AG10803 (cell line): ENCODE measurements at places on chromosomes 7 and 10.
A peak's percentile ranks its signal among the peaks of the same experiment; 100 is the strongest.

GRCh38 chr7:38630720-38631673 lies at the start of gene AMPH:
Gene AMPH, minus strand, starts transcription at chr7:38631373. Its CDS starts 22 bp downstream, at chr7:38631351.
- DNase-seq: peak; percentile 70

GRCh38 chr7:55415173-55415778 lies 50.1 kb downstream of the LANCL2 start:
- peak; percentile 69 for DNase-seq

DNA sequence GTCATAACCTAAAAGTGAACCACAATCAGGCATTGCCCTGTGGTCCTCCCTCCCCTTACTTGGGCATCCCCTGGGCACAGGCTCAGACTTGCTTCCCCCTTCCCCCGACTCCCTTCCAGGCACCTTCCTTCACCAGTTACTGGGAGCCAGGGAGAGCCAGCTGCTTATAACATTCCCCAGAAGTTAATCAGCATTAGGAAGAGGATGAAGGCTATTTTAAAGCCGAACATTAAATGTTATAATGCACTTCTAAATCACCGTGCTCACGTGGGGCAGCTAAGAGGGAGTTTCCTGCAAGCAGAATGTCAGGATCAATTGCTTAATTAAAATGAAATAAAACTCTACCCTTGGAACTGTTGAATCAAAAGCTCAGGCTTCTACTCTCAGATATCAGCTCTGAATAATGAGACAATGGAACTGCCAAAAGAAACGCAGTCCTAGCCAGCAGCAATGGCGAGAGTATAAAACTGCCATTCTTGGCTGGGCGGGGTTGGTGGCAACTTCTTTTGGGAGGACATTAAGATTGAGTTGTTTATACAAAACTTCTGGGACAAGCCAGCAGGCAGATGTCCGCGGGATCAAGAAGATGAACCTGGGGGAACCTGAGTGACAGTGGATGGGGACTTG lies 169.5 kb downstream of the FANK1 start:
- no peak for DNase-seq

DNA sequence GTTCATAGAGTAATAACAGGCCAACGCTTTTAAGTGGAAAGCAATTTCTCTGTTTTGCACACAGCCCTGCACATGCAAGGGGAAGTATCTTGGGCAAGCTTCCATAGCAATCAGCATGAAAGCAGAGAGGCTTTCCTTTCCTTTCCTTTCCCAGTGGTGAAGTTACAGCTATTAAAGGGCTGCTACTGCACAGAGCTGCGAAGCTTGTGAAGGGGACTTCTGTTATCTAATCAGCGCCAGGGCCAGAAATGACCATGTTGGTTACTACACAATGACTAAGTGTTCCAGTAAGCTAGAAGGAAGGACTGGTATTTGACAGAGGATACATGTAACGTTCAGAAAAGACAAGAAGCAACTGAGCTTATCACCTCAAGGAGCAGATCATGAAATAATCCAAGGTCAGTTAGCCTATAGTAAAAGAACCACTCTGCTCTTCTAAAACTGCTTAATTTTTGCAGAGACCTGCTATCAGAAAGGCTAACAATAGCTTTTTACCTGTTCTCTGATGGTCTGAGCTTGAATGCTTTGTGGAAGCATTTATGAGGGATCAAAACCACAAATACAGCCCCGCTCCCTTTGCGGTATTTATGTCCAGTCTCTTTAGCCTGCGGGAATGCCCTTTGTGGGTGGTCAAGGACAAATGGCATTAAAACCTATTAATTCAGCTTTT lies 45.9 kb downstream of the SGMS1 start:
- DNase-seq: peak; percentile 23

DNA sequence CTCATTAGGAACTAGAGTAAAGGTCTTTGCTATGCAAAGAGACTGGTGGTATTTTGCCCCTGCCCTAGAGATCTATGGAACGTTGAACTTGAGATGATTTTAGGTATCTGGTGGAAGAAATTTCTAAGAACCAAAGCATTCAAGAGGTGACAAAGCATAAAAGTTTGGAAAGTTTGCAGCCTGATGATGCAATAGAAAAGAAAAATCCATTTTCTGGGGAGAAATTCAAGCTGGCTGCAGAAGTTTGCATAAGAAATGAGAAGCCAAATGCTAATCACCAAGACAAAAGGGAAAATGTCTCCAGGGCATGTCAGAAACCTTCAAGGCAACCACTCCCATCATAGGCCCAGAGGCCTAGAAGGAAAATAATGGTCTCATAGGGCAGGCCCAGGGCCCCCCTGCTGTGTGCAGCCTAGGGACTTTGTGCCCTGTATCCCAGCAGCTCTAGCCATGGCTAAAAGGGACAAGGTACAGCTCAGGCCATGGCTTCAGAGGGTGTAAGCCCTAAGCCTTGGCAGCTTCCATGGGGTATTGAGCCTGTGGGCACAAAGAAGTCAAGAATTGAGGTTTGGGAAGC lies 16.5 kb downstream of the TFPI2 start:
- no peak for DNase-seq

DNA sequence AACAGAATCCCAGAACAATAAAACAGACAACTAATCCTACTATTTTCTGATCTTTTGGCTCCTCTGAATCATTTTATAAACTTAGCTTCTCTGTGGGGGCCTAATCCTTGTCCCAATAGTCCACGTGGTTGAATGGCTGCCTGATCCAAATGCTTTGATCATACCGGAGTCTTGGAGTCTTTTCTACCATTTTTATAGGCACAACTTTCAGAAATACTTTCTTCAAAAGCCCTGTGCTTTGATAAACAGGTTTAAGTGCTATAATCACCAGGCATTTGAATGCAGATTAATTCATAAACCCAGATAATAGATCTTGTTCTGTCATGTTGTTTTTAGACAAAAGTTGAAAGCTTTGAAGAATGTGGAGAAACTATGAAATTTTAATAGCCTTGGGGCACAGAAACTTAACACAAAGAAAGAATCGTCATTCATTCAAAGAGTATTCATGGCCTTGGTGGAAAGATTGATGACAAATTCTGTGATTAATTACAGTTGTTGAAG lies 163.7 kb downstream of the AHR start:
- no peak for DNase-seq

GRCh38 chr10:15681076-15681475 lies 38.6 kb downstream of the ITGA8 start:
- DNase-seq: no peak

DNA sequence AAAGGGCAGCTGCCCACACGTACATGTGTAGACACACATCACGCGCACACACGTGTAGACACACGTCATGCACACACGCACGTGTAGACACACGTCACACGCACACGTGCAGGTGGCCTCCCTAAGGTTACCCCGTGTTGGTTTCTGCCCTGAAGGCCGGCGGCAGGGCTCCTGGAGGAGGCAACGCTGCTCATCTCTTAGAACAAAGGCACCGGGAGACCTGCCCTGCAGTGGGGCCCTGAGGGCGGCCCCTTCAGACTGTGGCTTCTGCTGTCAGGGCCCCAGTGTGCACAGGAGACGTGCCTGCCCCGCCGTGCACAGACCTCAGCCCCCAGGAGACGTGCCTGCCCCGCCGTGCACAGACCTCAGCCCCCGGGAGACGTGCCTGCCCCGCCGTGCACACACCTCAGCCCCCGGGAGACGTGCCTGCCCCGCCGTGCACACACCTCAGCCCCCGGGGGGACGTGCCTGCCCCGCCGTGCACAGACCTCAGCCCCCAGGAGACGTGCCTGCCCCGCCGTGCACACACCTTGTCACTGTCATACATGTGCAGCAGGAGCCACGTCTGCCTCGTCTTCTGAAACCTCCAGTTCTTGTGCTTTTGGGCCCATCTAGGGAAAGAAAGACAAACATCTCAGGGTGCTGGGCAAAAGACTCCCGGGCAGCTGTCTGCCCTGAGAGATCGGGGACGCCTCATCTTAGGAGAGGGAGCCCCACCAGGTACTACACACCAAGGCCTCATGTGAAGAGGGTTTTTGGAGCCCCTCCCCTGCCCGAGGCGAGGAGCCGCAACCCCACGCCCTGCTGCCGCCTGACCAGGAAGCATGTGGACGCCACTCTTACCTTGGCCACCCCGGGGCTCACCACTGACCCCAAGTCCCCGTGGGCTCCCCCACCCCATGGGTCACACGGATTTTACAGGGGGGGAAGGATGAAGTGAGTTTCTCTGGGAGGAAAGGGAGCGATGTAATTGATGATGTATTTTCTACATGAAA lies 17.3 kb downstream of the CYP2W1 start:
- DNase-seq: no peak

GRCh38 chr7:101608772-101609713 lies 20.1 kb downstream of the MYL10 start:
- no peak for DNase-seq

GRCh38 chr7:96416599-96416998 lies 94.7 kb upstream of the SLC25A13 start:
- DNase-seq: no peak

GRCh38 chr10:97321032-97321803 lies 2.1 kb downstream of the FRAT1 start:
- no peak for DNase-seq

DNA sequence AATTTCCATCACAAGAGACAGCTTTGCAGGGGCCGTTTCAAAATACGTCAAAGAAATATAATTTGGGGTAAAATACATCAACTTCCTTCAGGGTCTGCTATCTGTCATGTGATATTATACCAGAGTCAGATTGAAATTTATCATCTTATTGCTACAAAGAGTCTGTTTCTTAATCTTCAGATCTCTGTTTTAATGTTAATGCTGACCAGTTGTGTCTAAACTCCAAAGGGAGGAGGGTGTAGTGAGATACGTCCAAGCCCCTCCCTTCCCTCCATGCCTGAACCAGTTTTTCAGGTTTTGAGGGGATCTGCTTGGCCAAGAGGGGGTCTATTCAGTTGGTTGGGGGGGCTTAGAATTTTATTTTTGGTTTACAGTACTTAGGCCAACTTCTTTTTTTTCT lies 891.6 kb downstream of the GRM8 start:
- DNase-seq: no peak

GRCh38 chr7:106613848-106614560 lies 47.0 kb downstream of the CCDC71L start:
- DNase-seq: peak; percentile 69

DNA sequence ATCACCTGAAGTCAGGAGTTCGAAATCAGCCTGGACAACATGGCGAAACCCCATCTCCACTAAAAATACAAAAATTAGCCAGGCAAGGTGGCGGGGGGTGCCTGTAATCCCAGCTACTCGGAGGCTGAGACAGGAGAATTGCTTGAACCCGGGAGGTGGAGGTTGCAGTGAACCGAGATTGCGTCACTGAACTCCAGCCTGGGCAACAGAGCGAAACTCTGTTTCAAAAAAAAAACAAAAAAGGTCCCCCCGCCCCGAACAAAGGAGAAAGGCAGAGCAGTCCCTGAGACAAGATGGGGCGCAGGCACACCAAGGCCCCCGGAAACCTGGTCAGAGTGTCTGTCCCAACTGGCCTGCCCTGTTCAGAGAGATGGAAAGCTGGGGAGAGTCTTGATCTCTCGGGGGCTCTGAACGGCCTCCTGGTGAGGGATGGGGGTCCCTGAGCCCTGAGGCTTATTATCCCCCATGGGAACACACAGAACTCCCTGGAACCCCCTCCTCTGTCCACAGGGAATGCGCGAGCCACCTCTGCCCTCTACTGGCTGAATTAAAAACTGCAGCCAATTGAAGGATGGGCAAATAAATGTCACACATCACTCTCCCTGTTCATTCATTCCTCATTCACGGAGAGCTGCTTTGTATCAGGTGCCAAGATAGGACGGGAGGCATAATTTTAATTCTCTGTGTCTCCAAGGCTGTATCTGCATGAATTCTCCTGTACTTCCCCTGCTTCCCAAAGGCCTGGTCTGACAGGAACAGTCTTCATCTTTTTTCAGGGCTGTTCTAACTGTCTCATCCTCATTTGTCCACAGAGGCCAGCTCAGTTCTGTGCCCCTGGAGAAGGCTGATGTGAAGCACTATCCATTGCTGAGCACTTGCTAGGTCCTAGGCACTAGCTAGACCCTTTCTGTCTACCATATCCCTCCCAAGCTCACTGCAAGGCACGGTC lies 28.9 kb downstream of the MAT1A start:
- DNase-seq: no peak

DNA sequence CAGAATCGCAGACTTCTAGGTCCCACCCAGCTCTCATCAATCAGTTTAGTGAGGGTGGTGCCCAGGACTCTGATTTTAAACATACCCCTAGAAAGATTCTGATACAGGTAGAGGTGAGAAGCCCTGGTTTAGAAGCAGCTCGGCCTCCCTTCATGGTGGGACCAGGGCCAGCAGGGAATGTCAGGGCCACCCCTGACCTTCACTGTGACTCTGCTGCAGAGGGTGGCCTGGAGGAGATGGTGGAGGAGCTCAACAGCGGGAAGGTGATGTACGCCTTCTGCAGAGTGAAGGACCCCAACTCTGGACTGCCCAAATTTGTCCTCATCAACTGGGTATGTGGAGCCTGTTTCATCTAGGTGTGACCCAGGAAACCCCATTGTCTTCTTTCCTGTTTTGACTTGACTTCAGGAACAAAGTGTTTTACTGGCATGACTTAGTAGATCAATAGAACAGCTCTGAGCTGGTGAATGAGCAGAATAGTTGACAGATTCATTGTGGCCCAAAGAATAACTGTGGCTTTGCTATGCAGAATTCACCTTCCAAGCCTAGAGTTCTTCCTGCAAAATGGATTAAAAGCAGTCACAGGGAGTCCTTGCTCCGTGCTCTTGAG lies 7.2 kb downstream of the DBNL start:
- no peak for DNase-seq

DNA sequence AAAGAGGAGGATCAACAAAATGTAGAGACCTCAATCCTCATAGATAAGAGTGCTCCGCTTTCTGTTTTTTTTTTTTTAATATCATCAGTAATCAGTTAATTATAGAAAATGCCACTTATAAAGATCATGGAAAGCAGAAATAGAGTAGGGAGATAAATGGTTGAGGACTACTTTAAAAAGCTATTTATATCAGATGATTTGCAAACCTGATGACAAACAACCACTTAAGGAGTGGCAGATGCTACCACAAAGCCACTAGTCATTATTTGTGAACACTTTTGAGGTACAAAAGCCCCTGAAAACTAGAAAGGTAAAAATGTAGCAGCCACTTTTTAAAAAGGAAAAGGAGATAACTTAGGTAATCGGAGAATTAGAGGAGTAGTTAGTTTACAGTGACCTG lies 99.0 kb upstream of the CYP26C1 start:
- DNase-seq: no peak

DNA sequence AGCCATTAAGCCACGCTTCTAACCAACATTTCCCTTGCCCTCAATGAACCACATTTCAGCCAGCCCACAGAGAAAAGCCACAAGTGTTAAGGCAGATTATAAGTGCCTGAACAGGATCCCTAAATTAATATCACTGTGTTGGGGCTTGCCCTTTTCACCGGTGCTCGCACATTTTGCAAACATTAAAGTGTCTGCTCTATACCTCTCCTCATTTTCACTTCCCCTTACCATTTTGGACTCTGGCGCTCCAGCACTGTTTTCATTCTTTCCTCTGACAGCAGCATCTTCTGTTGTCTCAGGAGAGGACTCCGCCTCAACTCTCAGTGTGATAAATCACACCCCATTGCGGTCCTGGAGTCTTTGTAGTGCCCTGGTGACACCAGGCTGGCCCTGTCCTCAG lies 274.2 kb downstream of the BAMBI start:
- no peak for DNase-seq

DNA sequence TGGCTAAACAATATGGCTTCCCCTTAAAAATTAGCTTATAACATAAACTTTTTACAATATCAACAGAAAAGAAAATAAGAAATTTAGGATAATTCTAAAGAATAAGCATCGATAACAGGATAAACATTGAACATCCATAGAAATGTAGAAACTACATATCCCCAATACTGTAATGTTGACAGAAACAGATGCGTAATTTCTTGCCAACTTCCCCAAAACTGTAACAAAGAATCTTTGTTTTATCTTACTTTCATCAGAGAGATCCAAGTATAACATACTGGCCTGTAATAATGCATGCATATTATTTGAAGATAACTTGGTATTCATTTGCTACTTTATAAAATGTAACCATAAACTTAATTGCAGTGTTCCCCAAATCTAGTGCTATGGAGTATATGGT lies 339.9 kb downstream of the ARL4A start:
- no peak for DNase-seq
